ENCODE measurements at places on chromosomes 6 and 20.

DNA sequence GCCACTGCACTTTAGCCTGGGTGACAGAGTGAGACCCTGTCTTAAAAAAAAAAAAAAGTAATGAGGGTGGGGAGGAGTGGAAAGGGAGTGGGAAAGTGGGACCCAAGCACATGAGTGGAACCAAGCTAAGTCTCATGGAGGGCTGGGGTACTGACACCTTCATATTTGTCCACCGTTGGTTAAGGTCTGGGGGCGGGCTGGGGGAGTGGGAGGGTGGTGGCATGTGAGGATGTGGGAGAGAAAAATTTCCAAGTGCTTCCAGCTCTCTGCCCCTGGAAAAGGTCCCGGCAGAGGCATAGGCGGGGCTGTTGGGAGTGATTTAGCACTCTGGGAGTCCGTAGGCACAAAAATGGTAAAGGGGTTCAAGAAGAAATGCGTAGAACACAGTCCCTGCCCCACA is 6.1 kb downstream of the PSORS1C2 start:
- no peak for DNase-seq

- peak; percentile 97 for DNase-seq
Measured at GRCh38 chr6:45710304-45710821, 305.3 kb downstream of the CLIC5 start.

DNA sequence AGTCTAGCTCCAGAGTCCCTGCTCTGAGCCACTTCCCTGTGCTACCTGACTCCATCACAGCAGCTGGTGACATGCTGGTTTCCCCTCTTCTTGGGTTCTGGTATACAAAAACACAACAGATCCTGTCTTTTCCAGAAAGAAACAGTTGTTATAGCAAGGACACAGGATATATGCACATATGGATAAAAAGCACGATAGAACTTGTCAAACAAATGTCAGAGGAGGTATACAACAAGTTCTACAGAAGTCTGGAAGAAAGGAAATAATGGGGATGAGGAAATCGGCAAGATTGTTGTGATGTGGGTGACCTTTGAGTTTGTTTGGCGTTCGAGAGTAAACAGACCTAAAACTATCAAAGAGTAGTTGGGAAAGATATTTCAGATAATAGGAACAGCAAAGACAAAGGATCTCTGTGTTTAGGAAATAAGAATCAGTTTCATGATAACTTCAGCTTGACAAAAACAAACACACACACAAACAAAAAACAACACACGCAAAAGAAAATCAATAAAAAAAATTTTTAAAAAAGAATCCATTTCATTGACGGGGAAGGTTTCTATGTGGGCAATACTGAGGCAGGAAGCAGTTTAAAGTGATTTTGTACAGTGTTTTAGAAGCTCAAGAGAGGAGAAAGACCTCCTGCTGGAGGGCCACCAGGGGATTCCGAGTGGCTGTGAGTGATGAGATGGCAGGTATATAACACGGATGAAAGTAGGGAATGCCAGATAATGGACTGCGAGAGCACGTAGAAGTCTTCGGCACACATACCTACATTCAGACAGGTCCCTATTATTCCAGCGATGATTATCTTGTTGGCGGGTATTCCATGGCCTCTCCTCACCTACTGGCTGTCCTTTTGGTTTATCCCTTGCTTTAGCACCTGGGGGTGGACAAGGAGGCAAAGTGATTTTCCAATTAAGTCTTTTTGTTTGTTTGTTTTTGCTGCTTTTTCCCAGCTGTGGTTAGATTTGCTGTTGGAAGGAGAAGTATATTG is 174.9 kb downstream of the HS3ST5 start:
- no peak for DNase-seq

- DNase-seq, result no peak
Measured at GRCh38 chr6:106620931-106621672, 8.2 kb downstream of the RTN4IP1 start.

DNA sequence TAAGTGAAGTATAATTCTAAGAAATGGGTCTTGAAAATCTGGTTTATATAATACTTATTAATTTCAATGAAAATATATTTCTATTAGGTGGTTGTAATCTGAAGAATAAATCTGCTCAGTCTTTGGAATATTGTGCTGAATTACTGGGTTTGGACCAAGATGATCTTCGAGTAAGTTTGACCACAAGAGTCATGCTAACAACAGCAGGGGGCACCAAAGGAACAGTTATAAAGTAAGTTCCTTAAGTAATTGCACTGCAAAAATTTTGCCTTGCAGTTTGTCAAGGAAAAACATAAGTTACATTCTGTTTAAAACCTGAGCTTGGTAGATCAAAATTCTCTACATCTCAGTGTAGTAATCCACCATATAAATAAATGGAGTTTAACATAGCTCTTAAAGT is 106.0 kb downstream of the MYO6 start:
- peak; percentile 35 for DNase-seq

GRCh38 chr6:75853806-75854205 is 104.8 kb downstream of the MYO6 start:
- DNase-seq, result no peak

DNA sequence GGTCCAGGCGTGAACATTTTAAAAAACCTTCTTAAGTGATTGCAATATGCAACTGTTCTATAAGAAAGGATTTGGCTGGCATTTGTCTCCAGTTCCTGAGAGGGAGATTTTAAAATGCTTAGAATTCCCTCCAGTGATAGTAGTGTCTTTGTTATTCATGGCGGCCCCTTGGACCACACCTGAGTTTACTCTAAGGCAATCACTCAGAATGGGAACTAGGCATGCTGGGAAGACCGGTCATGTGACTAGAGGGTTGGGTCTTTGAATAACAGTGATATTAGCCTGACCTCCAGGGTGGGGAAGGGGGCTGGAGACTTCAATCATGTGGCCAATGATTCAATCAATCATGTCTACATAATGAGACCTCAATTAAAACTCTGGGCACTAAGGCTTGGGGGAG is 50.7 kb upstream of the UTRN start:
- no peak for DNase-seq

GRCh38 chr20:60104993-60105803 is 147.0 kb downstream of the CDH26 start:
- no peak for DNase-seq

GRCh38 chr20:33679758-33680485 is 5.7 kb upstream of the NECAB3 start:
- DNase-seq, result peak; percentile 76

GRCh38 chr6:69953491-69953890 is 87.1 kb downstream of the COL19A1 start:
- no peak for DNase-seq

- no peak for DNase-seq
Measured at GRCh38 chr20:61053889-61054288, 198.2 kb upstream of the CDH4 start.

- DNase-seq, result no peak
Measured at GRCh38 chr6:14965424-14966075, 280.3 kb upstream of the JARID2 start.

DNA sequence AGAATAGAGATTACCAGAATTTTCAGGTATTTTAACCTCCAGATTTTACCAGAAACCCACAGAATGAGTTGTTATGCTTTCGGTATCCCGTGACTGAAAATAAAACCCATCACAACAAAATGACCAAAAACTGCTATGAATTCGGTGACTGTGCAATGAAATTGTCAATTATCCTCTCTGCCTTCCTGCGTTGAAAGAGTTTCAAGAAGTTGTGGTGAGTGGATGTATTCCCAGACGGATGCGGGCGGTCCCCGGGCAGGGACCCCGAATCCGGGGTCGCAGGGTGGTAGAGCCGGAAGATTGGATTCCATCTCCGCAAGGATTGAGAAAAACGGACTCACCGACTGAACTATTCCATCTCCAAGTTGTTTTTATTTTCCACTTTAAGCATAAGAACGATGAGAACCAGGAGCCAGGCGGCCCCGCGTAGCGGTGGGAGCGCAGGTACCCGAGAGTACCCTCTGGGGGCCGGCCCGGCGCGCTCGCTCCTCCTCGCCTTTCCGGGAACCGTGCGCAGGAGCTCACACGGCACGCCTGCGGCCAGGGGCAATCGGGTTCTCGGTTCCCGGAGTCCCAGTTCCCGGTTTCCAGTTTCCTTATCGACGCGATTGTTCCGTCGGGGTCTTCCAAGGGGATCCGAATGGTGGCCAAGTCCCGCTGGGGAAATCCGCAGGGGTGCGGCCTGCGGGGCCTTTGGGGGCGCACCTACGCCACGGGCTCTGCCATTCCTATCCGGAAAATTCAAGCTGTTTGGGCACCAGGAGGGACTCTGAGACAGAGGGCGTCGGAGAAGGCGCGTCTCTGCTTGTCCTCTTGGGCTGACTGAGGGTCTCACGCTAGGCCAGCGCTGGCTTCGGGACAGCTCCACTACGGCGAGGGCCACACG is 104.9 kb upstream of the PRDM1 start:
- DNase-seq, result peak; percentile 90

DNA sequence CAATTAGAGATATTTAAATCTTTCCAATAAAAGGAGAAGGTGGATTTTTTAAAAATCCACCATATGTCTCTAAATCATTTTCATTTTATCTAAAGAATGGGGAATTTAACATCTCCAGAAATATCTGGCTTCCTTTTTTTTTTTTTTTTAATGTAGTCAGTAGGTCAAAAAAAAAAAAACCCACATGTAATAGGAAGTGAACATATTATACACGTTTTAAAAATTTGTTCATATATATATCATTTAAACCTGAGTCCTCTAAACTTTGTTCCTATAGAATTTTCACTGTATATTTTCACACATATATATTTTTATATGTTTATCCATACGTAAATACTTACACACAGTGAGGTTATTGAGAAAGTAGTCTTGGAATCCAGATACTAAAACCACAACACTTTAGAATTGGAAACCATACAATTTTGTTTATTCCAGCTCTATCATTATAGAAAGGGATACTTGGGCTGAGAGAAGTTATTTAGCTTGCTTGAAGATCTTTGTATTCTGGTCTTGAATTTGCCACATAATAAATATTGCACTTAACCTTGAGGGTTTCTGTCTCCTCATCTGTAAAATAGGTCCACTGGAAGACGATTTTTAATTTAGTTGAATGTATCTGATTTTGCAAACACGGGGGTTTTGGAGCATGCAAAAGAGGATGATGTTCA is 62.1 kb upstream of the ZNF217 start:
- DNase-seq, result no peak

DNA sequence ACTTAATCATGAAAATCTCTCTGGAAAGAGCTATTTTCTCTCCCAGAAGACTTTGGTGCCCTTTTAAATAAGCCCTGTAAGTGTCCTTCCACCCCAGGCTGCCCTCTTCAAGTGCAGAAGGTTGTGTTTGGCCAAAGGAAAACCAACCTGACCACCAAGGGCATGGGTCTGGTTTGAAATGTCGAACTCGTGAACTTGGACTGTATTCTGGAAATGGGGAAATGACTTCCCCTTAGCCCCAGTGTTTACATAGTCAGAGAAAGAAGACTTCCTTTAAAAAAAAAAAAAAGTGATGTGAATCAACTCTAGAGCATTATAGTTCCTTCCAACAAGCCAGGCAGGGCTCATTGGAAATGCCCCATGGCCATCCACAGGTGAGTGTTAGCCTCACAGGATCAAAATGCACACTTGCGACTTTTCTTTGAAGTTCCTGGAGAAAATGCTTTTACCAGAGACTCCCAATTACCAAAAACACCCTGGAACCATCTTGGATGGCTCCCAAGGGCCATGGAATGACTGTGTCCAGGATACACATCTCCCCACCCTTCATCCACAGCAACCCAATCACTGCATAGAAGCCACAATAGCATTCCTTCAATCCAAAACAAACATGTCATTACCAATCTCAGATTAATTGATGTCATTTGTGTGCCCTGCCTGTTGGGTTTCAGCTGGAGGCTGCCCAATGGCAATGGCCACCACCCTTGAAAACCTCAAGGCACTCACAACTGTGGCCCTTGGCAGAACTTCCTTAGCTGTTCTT is 133.8 kb downstream of the CLIC5 start:
- DNase-seq, result no peak

GRCh38 chr20:33188421-33188820 is 20.5 kb downstream of the BPIFA2 start:
- DNase-seq, result no peak

- DNase-seq, result no peak
Measured at GRCh38 chr6:98593676-98594075, 240.7 kb upstream of the POU3F2 start.

DNA sequence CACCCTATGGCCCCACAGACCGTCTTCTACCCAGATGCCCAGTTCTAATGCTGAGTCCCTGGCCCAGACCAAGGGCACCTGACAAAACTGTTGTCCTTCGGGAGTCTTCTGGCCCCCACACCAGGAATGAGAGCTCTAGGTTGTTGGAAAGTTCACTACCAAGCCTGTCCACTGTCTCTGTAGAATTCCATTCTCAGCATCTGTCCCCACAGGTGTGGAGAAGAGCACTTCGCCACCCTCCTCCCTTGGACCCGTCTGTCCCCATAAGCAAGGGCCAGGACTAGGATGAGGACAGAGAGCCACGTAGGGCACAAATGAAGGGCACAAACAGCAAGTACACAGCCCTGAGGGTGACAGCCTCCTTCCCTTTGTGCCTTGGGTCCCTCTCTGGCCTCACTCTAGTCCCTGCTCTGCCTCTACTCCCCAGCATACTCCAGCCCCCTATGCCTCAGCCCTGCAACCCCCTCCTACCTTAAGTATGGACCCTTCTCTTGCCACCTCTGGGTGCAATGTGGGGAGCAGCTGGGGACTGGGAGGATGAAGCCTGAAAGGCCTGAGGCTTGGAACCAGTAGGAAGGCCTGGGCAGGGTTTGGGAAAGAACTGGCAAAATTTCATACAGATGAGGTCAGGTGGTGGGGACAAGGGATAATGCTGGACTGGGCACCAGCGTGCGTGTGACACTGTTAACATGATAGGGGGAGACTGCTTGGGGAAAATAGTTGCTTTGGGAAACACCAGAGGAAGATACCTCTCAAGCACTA is 4.3 kb downstream of the LZTS3 start:
- no peak for DNase-seq

- no peak for DNase-seq
Measured at GRCh38 chr20:20318365-20319161, 49.3 kb upstream of the INSM1 start.

- no peak for DNase-seq
Measured at GRCh38 chr6:159013229-159013628, 13.2 kb upstream of the RSPH3 start.

GRCh38 chr6:37862992-37863391 is 43.5 kb downstream of the ZFAND3 start:
- DNase-seq, result no peak

GRCh38 chr6:163341224-163342061 is 73.1 kb upstream of the QKI start:
- no peak for DNase-seq

- DNase-seq, result peak; percentile 77
Measured at GRCh38 chr6:30690403-30691207, at the start of gene NRM. NRM (minus strand) TSS chr6:30690984; CDS start chr6:30690974, 10 bp downstream.

DNA sequence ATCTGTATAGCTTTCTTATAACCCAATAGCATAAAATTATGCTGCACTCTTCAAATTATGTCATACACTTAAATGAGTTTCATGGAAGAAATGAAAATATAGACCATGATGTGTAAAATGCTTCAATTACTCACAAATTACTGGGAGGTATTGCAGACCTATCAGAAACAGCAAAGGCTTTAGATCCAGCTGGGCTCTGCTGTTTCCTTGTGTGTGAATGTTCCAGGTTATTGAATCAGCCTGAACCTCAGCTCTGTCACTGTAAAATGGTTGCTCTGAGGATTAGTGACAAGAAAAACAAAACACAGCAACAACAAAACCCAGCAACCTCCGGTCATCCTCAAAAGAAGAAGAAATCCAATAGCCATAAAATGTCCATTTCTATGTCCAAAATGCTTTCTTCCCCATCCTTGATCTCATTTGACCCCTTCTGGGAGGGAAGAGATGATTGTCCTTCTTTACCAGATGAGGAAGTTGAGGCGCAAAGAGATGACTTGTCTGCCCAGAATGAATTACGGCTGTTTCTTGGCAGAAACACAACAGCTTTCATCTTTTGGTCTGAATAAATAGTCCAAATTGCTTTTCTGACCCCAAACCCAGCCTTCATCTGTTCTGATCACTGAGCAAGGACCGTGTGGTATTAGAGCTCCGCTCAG is 42.2 kb upstream of the TGM6 start:
- DNase-seq, result no peak
